Retina (tissue), 1 donor: ENCODE measurements at places on chromosomes 7 and 10.

DNA sequence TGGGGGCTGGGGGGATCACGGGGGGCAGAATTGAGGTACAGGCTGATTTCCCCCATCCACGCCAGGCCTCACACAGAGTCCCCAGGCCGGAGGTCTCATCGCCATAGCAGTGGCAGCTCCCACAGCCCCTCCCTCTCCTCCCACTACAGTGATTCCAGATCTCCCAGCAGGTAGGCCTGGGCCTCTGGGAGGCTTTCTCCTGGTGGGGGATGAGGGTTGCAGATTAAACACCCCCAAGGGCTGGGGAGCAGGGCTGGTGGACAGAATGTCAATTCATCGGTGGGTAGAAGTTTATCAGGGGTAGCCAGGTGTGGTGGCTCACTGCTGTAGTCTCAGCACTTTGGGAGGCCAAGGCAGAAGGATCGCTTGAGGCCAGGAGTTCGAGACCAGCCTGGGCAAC is 37.2 kb upstream of the HSPB1 start:
- no peak for DNase-seq

DNA sequence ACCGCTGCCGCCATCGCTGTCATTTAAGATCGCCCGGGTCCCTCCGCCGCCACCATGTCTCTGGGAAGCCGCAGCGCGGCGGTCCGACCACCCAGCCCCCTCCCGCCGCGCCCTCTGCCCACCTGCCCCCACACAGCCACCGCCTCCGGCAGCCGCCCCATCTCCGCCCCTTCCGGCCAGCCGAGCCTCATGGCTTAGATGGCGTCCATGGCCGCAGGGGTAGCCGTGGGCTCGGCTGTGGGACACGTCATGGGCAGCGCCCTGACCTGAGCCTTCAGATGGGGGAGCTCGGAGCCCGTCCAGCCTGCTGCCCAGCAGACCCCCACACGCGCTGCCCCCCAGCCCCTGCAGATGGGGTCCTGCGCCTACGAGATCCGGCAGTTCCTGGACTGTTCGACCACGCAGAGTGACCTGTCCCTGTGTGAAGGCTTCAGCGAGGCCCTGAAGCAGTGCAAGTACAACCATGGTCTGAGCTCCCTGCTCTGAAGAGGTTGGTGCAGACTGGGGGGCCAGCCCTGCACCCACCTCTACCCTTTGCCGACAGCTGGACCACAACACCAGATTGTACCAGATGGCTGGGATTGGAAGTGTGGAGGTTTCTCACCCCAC is 38.0 kb upstream of the TARP start:
- DNase-seq = peak; percentile 81

- peak; percentile 97 for DNase-seq
Measured at GRCh38 chr10:18651324-18652007, at the start of gene NSUN6. TSS of gene NSUN6 (minus strand) at chr10:18651587. CDS start at chr10:18651203, 384 bp downstream.

- DNase-seq = no peak
Measured at GRCh38 chr10:13651969-13652720, 65.4 kb downstream of the PRPF18 start.

- no peak for DNase-seq
Measured at GRCh38 chr10:112429654-112430230, 17.0 kb downstream of the ZDHHC6 start.

- DNase-seq = no peak
Measured at GRCh38 chr7:52639981-52640380, 395.5 kb upstream of the POM121L12 start.

GRCh38 chr10:12376211-12376610 is 26.9 kb downstream of the CAMK1D start:
- no peak for DNase-seq

- no peak for DNase-seq
Measured at GRCh38 chr7:37411444-37412034, 37.1 kb downstream of the ELMO1 start.

GRCh38 chr10:69757553-69758309 is 44.0 kb upstream of the COL13A1 start:
- DNase-seq = peak; percentile 56

- DNase-seq = no peak
Measured at GRCh38 chr7:127717502-127718339, 65.7 kb downstream of the SND1 start.
